ENCODE measurements at places on chromosomes 11 and 22.

DNA sequence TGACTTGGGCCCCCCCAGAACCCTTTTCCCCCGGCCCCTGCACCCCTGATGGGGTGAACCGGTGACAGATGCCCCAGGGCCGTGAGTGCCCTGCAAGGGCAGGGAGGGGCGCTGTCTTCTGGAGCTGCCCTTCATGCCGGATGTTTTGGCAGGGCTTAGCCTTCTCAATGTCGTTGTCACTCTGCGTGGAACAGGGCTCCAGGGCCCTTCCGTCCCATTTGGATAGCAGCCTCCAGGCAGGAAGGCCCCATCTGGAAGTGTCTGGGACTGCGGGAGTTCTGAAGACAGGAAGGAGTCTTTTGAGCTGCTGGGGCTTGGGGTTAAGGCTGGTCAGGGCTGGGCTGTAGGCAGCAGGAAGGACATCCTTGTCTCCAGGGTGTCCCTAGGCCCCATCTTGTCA is 4.6 kb downstream of the FRMD8 start:
- DNase-seq = no peak

DNA sequence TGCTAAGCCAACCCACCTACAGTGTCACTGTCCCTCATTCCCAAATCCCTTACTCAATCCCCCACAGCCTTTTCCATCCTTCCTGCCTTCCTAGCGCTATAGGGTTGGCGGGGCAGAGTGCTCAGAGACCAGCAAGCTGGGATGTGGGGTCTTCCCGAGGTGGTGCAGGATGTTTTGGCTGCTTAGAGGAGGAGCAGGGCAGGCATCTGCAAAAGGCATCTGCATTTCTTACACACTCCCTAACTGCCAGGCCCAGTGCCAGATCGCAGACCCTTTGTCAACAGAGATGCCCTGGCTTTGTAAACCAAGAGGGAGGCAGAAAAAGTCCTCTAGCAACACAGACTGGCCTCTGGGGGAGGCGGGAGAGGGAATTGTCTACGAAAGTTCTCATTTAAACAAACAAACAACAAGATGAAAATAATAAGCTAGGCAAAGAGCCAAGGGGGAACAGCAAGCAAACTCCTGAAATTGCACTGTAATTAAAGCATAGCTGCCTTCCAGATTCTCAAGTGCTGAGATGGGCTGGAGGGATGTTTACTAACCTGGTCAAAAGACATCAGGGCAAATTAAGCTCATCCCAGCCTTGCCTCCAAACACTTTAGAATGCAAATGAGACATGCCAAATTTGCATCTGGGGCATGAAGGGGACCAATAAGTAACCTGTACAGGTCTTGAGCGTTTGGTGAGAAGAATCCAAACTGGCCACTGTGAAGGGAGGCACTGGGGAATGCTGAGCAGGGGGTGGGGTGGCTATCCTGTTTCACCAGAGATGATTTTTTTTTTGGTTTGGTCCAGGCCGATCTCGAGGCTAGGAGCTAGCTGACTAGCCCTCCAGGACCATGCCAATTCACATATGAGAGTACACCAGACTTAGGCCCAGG is 38.1 kb upstream of the ADA2 start:
- no peak for DNase-seq

DNA sequence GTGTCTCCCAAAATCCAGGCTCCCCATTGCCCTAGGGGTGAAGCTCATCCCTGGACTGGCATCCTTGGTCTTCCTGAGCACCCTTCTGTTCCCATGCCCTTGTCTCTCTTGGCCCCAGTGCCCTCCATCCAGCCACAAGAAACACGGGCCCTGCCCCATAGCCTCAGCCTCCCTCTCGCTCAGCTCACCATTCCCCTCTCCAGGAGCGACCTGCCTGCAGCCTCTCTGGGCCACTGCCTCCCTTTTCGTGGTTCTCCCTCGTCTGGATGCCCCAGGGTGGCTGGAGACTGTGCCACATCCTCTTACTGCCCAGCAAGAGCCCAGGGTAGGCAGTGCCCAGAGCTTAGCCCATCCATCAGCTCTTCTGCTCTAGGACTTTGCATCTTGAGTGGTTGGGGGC is 532.1 kb downstream of the TBC1D22A start:
- DNase-seq = no peak

DNA sequence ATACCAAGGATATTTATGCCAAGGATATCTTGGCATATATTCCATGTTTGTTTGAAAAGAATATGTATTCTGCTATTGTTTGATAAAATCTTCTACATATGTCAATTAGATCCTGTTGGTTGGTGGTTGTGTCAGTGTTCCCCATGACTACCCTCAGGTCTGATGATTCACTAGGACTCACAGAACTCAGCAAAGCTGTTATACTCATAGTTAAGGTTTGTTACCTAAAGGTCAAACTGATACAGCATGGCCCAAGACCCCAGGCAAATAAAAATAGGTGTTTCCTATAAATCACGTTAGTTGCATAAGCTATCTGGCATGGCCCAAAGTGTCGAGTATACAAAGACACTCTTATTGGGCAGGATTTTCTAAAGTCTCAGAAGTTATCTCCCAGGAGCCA is 30.2 kb upstream of the B3GNT6 start:
- DNase-seq = no peak

GRCh38 chr22:49453771-49454170 is 373.9 kb downstream of the BRD1 start:
- DNase-seq = no peak

- peak; percentile 60 for DNase-seq
These were observed 25.9 kb upstream of the HTATIP2 start for GRCh38 chr11:20337526-20338154.

DNA sequence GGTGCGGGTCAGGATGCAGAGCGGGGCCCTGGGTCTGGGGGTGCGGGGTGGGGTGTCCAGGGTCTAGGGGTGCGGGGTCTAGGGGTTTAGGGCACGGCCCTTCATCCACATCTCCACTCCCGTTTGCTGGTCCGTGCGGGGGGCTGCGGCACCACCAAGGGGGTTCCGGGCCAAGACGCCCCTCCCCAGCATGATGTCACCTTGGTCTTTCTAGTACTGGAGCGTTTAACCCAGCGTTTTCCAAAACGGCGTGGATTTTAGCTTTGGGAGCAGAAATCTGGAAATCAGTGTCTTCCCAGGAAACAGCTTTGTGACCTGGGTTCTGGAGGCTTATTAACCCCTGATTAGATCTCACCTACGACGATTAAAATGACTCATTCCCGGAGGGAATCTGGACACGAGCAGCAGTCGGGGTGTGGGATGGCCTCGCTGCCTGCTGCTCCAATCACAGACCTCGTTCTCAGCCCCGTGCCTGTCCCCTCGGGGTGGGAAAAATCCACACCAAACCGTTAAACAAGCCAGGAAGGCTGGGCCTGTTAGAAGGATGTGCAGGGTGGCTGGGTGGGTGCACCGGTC is 759 bp downstream of the AP2A2 start:
- DNase-seq = peak; percentile 60

DNA sequence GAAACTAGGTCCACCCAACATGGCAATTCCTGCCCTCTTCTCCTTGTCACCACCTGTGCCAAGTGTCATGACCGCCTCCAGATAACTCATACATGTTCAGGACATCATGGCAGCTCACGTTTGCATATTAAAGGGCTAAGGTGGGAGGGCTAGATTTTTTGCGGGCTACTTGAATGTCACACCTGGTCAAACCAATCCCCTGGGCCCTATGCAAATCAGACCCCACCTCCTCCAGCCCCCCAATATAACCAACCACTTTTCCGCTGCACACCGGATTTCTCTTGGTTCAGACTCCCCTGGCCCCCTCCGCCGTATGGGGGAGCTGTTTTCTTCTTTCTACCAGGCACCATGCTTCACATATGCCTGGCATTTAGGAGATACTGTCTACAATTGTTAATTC is 12.6 kb downstream of the UPB1 start:
- DNase-seq = no peak

DNA sequence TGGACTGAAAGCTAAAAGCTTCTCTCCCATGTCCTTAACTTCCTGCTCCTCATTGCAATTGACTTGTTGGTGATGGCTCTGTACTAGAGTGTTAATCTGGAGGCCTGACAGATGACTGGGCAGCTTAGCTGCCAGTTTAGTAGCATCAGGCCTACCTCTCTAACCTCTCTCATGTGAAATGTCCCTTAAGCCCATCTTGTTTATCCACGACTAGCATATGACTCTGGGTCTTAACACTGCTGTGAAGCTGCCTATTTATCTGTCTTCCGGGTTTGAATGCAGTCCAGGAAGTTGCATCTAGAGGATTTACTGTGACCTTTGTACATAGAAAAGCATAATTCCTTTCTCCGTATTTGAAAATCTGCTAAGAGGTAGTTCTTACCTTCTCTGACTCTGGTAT is 85.3 kb upstream of the HORMAD2 start:
- peak; percentile 36 for DNase-seq

DNA sequence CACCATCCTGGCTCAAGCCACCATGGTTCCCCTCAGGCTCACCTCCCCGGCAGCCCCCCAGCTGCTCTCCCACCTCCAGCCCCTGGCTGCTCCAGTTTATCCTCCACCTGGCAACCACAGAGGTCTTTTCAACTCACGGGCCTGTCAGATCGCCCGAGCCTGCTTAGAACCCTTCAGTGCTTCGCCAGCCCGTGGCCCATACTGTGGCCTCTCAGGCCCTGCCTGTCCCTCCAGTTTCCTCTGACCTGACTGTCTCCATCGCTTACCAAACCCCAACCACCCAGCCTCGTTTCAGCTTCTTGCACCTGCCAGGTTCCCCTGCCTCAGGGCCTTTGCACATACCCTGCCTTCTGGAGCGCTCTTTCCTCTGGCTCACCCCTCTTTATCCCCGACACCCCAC is 6.9 kb downstream of the KCNC1 start:
- DNase-seq = no peak

GRCh38 chr22:34303656-34304055 is 383.4 kb upstream of the LARGE1 start:
- DNase-seq = no peak

- DNase-seq = no peak
These were observed 142.0 kb downstream of the BRD1 start for GRCh38 chr22:49685686-49686085.

GRCh38 chr22:30857791-30858190 is 110.8 kb downstream of the MORC2 start:
- DNase-seq = no peak

DNA sequence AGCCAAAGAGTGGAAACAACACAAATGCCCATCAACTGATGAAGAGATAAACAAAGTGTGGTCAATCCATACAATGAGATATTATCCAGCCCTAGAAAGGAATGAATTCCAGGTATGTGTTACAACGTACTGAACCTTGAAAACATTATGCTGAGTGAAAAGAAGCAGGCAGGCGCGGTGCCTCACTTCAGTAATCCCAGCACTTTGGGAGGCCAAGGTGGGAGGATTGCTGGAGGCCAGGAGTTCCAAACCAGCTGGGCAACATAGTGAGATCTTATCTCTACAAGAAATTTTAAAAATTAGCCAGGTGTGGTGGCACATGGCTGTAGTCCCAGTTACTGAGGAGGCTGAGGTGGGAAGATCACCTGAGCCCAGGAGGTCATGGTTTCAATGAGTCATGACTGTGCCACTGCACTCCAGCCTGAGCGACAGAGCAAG is 24.6 kb upstream of the TESMIN start:
- peak; percentile 13 for DNase-seq

DNA sequence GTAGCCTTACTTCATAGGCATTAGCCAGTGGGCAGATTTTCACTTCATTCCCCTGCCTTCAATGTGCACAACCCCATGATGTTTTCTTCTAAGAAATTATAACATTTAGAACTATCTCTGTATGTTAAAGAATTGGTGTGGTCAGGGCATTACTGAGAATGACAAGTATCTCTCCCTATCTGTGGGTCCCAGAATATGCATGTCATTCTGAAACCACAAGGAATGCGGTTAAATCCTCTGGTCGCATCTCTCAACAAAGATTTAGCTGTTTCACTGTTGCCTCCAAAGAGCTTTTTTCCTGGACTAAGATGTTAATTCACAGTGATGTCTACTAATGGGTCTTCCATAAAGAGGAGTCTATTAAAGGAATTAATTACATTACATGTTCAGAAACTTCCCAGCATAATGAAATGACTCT is 62.7 kb downstream of the LIF start:
- no peak for DNase-seq
